Hindlimb muscle (tissue), 1 donor: ENCODE measurements at places on chromosomes 5 and 9. TPM values are rescaled to one million over a fixed set of nuclear protein-coding genes. Genes with fewer than 3 reads are reported as not detected.

Gene GARIN3
- not detected for polyA plus RNA-seq

Gene CAMK2A
- 116 TPM for polyA plus RNA-seq

DNA sequence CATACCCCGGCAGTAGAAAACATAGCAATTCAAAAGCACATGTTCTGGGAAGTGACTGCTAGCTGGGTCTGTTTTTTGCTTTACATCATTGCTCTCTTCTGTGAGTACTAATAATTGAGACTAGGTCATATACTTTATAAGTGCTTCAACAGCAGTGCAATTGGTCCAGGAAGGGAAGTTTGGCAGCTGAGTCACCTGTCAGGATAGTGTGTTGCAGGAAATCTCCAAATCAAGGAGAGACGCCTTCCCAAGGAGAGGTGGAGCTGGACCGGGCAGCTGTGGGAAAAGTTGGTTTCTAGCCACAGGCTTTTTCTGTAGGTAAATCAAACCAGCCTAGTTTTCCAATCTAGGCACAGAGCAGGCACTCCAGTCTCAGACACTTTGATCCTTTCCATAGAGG is 330.1 kb downstream of the ENC1 start:
- peak; percentile 61 for DNase-seq

DNA sequence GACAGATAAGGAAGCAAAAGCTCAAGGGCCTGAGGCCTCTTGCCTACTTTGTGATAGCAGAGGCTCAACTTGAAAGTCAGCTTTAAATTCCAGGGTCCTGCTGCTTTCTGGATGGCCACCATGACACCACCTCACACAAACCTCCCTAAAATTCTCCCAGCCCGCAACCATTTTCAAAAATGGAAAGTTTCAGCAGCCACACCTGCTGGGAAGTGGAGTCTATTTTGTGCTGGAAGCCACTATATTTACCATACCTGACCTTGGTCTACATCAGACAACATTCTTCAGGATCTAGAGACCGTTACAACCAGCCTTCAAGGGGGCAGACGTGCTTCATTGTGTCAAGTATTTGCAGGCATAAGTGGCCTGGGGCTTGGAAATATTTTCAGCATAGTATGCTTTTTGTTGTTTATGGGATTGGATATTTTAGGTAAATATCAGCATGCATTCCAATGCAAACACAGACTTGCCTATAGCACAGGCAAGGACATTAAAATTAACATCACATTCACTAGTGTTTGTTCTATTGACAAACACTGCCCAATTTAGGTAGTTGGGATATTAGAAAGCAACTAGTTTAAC is 50.9 kb downstream of the BOD1 start:
- no peak for DNase-seq

- DNase-seq, result no peak
These were observed 11.8 kb upstream of the TCOF1 start for GRCh38 chr5:150345716-150346115.

DNA sequence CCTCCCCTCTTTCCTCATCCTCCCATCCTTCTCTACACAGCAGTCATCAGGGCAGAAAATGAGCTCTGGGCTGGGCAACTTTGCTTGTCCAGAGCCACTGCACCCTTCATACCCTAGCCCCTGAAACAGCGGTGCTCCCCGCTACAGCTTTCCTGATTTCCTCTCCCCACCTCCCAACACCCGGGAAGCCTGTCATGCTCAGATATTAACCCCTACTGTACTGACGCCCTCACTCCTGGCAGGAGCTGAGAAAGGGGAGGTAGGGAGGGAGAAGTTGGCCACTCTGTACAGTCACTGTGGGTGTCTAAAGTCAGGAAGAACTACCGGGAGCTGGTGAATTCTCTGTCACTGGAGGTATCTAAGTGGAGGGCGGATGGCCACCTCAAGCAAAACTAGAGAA is 782 bp downstream of the CAMK2A start:
- DNase-seq, result no peak

GRCh38 chr9:114954956-114955582 is 24.7 kb upstream of the TNFSF8 start:
- no peak for DNase-seq
